ENCODE measurements at places on chromosomes 5 and 9. TPM values are rescaled to one million over a fixed set of nuclear protein-coding genes. Genes with fewer than 3 reads are reported as not detected.

DNA sequence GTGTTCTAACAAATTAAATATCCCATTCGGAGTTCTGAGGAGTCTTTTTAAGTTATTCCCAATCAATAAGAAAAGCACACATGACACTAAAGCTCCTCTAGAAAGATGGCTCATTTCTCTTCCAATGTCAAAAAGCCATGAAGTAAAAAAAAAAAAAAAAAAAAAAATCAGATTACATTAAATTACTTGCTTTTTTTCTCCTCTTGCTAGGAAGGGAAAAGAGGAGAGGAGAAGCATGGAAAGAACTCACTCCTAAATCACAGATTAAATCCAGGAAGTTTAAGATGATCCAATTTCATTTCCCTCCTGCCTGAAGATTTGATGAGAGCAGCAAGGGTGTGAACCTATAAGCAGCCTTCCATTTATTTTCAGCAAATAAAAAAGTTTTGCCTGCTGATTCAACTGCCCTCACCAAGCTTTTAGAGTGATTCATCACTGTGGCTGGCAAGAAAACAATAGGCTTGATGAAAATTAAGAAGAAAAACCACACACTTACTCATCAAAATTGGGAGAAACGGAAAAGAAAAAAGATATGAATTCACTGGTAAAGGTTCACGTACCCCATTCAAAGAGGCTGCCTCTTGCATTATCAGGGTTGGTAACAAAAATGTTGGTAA lies 19.7 kb downstream of the MYO10 start:
- DNase-seq: no peak

GRCh38 chr5:17186256-17186655 lies 31.2 kb upstream of the BASP1 start:
- no peak for DNase-seq

DNA sequence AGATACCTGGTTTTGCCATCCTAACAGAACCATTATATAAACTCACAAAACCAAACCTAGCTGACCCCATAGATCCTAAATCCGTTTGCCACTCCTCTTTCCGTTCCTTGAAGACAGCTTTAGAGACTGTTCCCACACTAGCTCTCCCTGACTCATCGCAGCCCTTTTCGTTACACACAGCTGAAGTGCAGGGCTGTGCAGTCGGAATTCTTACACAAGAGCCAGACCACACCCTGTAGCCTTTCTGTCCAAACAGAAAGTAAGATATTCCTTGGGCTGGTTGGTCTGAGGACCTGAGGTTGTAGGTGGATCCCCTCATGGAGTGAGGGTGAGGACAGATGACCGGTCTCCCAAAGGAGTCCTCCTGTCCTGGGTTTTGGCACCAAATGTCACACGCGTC lies 56.7 kb upstream of the NAA35 start:
- DNase-seq: no peak

- DNase-seq: no peak
Observed at GRCh38 chr5:74095871-74096270, 469.9 kb downstream of the ARHGEF28 start.

DNA sequence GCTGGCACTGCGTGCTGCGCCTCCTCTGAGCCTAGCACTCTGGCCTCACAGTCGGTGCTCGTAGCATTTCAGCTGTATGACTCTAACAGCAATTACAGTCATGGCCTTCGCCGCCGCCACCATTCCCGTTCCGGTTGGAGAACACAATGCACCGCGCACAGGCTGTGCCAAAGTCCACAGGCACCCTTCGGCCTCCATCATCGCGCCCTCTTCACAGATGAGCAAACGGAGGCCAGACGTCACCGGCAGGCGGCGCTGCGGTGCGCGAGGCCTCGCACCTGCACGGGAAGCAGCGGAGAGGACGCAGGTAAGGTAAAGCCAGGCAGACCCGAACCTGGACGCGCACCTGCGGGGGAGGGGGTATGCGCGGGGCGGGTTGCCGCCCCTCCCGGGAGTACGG lies 128.9 kb downstream of the BARX1 start:
- DNase-seq: no peak

GRCh38 chr5:145960848-145961600 lies 24.6 kb downstream of the SH3RF2 start:
- no peak for DNase-seq

Gene CNTNAP3
- polyA plus RNA-seq: 5.6 TPM

Gene CYSRT1
- 5.6 TPM for polyA plus RNA-seq

Gene EPB41L4A
- 23.7 TPM for polyA plus RNA-seq

Gene NPM1
- polyA plus RNA-seq: 2,039 TPM

All from right renal cortex interstitium (tissue), 3 donors.